SJSA1 (cell line): ENCODE measurements at places on chromosomes 4 and X. TPM values are rescaled to one million over a fixed set of nuclear protein-coding genes. Genes with fewer than 3 reads are reported as not detected.

Gene FGB
- total RNA-seq = not detected in 2 replicates

Gene DMRTC1
- total RNA-seq = not detected in 2 replicates

Gene MAGEA9B
- total RNA-seq = not detected in 2 replicates

Gene NXF2B
- total RNA-seq = not detected in 2 replicates

Gene RBMX2
- 17.1 and 25.1 TPM in 2 replicates for total RNA-seq

Gene PDE5A
- total RNA-seq = 45.0 and 68.1 TPM in 2 replicates

Gene HTN1
- total RNA-seq = not detected in 2 replicates

Gene CENPVL1
- not detected in 2 replicates for total RNA-seq

Gene GK2
- total RNA-seq = not detected in 2 replicates

Gene ASB5
- total RNA-seq = 1.4 TPM in 1 of 2 replicates, not detected in the other

Gene GUCY1A1
- not detected in 2 replicates for total RNA-seq

Gene IL1RAPL1
- not detected in 2 replicates for total RNA-seq

Gene GABRG1
- not detected in 2 replicates for total RNA-seq

Gene MED12
- total RNA-seq = not detected in 2 replicates

- no peak overlapping the region for H3K27ac ChIP-seq
- H3K27me3 ChIP-seq = no peaks in the 10 kb centered on the region
- H3K4me1 ChIP-seq = no peaks in the 10 kb centered on the region
- no peak overlapping the region for H3K4me3 ChIP-seq
These were observed 157.4 kb downstream of the STIM2 start for GRCh38 chr4:27018076-27018475.

DNA sequence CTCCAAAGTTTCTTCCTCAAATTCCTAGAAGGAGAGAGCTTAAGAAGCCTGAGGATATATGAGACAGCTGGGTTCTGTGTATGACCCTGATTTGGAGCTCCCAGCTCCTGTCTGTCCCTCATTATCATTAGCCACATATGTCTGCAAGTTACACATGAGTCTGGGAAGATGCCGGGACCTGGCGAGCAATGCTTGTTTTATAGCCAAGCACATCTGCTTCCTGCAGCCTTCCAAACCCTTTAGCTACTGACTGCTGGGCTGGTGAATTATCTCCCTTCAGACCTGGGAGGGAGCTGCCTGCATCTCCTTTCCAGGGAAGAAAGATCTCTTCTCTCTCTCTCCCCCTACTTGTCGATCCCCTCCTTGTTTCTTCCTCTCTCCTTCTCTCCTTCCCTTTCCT, 556.7 kb upstream of the BOD1L1 start:
- no peak overlapping the region for H3K4me3 ChIP-seq
- H3K36me3 ChIP-seq = no peaks in the 10 kb centered on the region
- H3K27ac ChIP-seq = no peak overlapping the region
- DNase-seq = no peak
- H3K4me1 ChIP-seq = no peaks in the 10 kb centered on the region

- no peaks in the 10 kb centered on the region for H3K27me3 ChIP-seq
- H3K27ac ChIP-seq = no peak overlapping the region
- no peaks in the 10 kb centered on the region for H3K36me3 ChIP-seq
These were observed 28.6 kb upstream of the LSM6 start for GRCh38 chr4:146146918-146147317.

DNA sequence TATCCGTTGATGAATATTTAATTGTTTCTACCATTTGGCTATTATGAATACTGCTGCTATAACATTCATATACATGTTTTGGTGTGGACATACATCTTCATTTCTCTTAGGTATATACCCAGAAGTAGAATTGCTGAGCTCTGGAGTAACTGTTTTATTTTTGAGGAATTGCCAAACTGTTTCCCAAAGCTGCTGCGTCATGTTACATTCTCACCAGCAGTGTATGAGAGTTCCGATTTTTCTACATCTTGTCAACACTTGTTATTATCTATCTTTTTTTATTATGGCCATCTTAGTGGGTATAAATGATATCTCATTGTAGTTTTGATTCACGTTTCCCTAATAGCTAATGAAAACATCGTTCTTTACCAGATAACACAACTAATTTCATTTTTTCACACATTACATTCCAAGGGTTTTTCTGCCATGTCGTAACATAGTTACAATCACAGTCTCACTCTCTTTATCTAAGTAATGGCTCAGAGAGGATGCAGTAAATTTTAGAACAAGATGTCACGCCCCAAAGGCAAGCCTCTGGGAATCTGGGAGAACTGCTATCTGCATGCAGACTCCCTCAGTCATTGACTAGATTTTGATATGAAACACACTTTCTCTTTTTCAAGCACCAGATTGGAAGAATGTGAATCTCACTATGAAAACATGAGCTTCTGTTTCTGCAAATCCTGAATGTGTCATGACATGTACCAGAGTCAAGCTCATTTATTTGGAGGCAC, 10.3 kb downstream of the ARHGAP6 start:
- no peaks in the 10 kb centered on the region for H3K27me3 ChIP-seq
- no peak overlapping the region for H3K4me3 ChIP-seq
- H3K4me1 ChIP-seq = no peaks in the 10 kb centered on the region
- no peak overlapping the region for H3K27ac ChIP-seq
- no peak for DNase-seq

GRCh38 chr4:38453253-38453881, 210.6 kb upstream of the KLF3 start:
- H3K36me3 ChIP-seq = no peaks in the 10 kb centered on the region
- H3K4me3 ChIP-seq = no peak overlapping the region
- DNase-seq = no peak
- H3K4me1 ChIP-seq = no peaks in the 10 kb centered on the region

DNA sequence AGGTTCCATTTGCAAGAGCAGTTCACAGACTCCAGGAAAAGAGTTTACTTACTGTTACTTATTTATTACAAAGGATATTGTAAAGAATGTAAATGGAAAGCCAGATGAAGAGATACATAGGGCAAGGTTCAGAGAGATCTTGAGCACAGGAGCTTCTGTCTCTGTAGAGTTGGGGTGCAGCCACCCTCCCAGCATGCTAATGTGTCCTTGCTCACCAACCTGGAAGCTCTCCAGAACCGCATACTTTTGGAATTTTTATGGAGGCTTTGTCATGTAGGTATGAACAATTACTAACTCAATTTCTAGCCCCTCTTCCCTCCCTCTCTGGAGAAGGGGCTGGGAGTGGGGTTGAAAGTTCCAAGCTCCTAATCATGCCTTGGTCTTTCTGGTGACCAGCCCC, 857.2 kb downstream of the RPA4 start:
- H3K27me3 ChIP-seq = no peaks in the 10 kb centered on the region
- no peak overlapping the region for H3K27ac ChIP-seq
- DNase-seq = no peak
- H3K4me3 ChIP-seq = no peak overlapping the region
- no peaks in the 10 kb centered on the region for H3K4me1 ChIP-seq

- H3K36me3 ChIP-seq = no peaks in the 10 kb centered on the region
- DNase-seq = no peak
- H3K27me3 ChIP-seq = no peaks in the 10 kb centered on the region
- H3K27ac ChIP-seq = no peak overlapping the region
These were observed 101.6 kb downstream of the PARM1 start for GRCh38 chr4:75034523-75034922.

GRCh38 chr4:87500092-87500462, 29.1 kb downstream of the SPARCL1 start:
- DNase-seq = no peak
- no peaks in the 10 kb centered on the region for H3K4me1 ChIP-seq
- H3K27me3 ChIP-seq = no peaks in the 10 kb centered on the region
- H3K4me3 ChIP-seq = no peak overlapping the region

DNA sequence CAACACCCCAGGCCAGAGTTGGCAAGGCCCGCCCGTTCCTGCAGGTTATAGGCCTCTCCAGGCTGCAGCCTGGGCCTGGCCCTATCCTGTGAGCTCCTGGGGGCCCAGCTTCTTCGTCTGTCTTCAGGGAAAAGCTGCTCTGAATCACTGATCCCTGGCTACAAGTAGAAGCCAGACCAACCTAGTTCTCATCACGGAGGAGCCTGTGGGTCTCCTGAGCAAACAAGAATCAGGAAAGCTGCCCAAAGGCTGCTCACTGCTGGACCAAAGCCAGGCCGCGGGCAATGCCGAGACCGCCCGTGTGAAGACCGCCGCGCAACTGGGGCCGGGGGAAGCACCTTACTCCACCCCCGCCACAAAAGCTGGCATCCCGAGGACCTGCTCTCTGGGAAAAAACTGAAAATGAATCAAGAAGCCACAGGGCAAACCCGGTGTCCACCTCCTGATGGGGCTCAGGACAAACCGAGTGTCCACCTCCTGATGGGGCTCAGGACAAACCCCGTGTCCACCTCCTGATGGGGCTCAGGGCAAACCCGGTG, 12.8 kb downstream of the CTBP1 start:
- no peak overlapping the region for H3K27ac ChIP-seq
- no peak for DNase-seq

DNA sequence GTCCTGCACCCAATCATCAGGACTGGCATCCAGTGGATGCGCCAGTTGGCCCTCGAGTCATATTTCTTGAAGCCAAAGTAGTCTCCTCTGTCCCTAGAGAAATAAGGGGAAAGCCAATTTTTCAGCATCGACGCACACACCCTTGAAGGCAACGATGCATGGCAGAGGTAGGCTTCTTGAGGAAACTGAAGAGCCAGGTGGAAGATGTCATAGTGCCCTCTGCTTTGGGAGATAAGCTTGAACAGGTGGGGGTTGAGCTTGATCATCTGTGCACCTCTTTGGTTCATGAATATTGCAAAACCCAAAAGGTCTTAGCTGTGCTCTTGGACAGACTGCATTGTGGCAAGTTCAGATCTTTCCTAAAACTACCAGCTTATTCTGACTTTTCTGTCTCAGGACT, 34.6 kb upstream of the WDR1 start:
- no peaks in the 10 kb centered on the region for H3K27me3 ChIP-seq
- no peak overlapping the region for H3K4me3 ChIP-seq
- no peak for DNase-seq

GRCh38 chr4:185550933-185551332, 15.6 kb upstream of the PDLIM3 start:
- H3K27ac ChIP-seq = no peak overlapping the region
- no peaks in the 10 kb centered on the region for H3K36me3 ChIP-seq
- DNase-seq = no peak
- H3K27me3 ChIP-seq = no peaks in the 10 kb centered on the region
- H3K4me1 ChIP-seq = no peaks in the 10 kb centered on the region

- DNase-seq = no peak
- H3K27me3 ChIP-seq = no peaks in the 10 kb centered on the region; the same call in 1 of the 2 replicates
- no peaks in the 10 kb centered on the region for H3K36me3 ChIP-seq
- no peak overlapping the region for H3K4me3 ChIP-seq
These were observed 247.7 kb downstream of the AFAP1 start for GRCh38 chr4:7691982-7692381.

DNA sequence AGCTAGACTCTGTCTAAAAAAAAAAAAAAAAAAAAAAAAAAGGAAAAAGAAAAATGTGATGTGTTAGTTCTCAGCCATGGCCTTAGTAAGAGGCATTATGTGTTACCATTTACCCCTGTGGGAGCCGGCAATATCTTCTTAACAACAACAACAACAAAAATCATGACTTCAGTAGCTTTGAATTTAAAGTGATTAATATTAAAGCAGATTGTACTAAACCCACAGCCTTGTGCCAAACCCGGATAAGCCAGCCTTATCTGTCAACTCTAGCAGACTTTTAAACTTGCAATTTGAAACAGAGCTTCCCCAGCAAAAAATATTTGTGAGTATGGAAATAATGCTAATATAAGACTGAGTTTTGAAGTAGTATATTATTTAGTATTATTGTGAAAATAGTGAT, 462.1 kb upstream of the GNPDA2 start:
- no peak overlapping the region for H3K4me3 ChIP-seq
- no peaks in the 10 kb centered on the region for H3K27me3 ChIP-seq
- H3K4me1 ChIP-seq = no peaks in the 10 kb centered on the region
- no peak for DNase-seq
- H3K27ac ChIP-seq = no peak overlapping the region

DNA sequence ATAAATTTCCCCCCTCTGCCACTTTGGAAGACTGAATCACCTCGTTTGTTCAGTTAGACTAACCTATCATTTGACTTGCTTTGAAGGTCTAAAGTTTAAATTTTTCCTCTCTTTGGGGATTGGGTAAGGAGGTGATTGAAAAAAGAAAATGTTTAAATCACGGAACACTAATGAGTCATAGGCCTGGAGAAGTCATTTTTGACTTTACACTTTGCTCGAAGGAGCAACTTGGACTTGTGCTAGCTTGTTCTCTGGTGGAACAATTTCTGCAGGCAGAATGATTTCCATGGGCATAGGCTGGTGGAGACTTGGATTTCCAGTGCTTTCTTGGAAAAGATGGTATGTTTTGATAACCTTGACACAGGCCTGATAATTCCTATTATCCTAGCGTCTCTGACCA, 10.5 kb upstream of the GLUD2 start:
- no peak overlapping the region for H3K27ac ChIP-seq
- no peaks in the 10 kb centered on the region for H3K4me1 ChIP-seq
- no peak overlapping the region for H3K4me3 ChIP-seq
- no peaks in the 10 kb centered on the region for H3K27me3 ChIP-seq

DNA sequence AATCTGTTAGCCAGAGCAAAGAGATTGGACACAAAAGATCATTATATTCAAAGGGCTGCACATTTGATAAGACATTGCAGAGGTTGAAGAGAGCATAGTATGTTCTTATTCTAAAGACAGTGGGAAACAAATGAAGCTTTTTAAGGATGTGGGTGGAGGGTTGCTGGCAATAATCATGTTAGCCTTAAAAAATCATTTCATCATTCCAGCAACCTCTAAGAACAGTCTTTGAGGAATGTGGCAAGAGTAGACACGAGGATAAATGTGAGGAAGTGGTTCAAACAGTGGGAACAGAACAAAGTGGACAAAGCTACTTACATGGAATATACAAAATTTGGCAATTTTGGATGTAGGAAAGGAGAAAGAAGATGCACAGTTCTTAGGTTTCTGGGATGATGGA, 167.3 kb upstream of the SPRY1 start:
- no peaks in the 10 kb centered on the region for H3K36me3 ChIP-seq
- no peaks in the 10 kb centered on the region for H3K27me3 ChIP-seq
- peaks cover under 1% of the 10 kb centered on the region; the same call in 1 of the 2 replicates for H3K4me1 ChIP-seq

DNA sequence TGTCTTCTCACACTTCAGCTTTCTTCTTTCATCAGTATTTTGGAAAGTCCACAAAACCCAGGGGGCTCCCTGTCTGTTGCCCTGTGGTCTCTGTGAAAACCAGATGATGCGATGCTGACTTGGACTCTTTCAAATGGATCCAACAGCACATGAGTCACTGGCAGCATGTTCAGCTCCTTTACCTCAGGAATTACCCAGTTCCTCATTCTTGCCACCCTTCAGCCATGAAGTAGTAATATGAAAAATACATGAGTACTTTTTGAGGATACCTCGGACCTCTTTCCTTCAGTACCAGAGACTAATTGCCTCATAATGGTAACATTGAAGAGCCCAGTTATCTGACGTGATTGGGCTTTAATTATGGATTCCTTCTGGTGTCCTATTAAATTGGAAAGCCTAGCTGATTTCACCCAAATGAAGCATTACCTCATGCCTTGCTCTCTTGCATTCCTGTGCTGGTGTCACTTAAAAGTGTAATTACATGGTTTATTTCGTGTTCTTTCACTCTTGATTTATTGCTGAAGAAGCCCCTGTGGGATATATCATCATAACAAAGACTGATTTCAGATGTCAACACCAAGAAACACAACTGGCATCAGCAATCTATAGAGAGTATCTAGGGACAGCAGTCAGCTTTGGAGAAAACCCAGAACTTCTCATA, 63.4 kb downstream of the NFKB1 start:
- peaks cover 7% of the 10 kb centered on the region for H3K4me1 ChIP-seq
- DNase-seq = no peak
- no peak overlapping the region for H3K4me3 ChIP-seq

GRCh38 chr4:127304356-127304755, 328.4 kb upstream of the INTU start:
- H3K36me3 ChIP-seq = no peaks in the 10 kb centered on the region
- H3K27me3 ChIP-seq = no peaks in the 10 kb centered on the region
- no peak overlapping the region for H3K27ac ChIP-seq
- no peaks in the 10 kb centered on the region for H3K4me1 ChIP-seq
- DNase-seq = no peak
- no peak overlapping the region for H3K4me3 ChIP-seq
